ENCODE measurements at places on chromosomes 6 and 20.

DNA sequence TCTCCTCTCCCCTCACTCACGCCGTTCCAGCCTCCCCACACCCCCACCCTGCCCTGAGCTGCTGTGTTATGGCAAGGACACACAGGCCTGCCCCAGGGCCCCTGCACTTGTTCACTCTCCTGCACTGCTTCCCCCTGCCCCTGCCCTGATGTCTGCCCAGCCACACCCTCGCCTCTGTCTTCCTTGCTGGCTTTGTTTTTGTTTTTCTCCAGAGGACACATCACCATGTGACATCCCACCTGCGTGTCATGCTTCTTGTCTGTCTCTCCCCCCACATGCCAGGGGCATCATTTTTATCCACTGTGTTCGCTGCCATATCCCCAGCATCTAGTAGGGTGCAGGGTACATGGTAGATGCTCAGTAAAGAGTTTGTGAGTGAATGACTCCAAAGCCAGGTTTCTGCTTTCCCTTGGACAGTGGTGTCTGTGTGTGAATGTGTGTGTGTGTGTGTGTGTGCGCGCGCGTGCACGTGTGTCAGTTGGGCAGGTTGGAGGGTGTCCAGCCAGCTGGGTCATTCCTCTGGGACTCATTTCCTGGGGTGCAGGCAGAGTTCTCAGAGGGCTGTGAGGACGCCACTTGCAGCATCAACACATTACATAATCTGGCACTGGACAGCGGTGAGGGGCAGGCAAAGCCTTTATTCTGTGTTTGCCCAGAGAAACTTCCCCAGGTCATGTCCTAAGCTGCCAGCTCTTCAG lies 60.6 kb downstream of the STK35 start:
- DNase-seq = no peak

- DNase-seq = no peak
Observed at GRCh38 chr6:32317541-32317940, 54.2 kb downstream of the TSBP1 start.

DNA sequence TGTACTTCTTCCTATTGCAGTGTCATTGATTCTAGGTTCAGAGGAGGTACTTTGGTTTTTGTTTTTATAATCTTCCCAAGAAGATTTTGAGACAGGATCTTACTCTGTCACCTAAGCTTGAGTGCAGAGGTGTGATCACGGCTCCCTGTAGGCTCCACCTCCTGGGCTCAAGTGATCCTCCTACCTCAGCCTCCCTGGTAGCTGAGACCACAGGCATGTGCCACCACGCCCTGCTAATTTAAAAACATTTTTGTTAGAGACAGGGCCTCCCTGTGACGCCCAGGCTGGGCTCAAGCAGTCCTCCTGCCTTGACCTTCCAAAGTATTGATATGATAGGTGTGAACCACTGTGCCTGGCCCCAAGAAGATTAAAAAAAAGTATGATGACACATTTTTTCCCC lies 3.4 kb upstream of the SLC17A5 start:
- DNase-seq = peak; percentile 16

DNA sequence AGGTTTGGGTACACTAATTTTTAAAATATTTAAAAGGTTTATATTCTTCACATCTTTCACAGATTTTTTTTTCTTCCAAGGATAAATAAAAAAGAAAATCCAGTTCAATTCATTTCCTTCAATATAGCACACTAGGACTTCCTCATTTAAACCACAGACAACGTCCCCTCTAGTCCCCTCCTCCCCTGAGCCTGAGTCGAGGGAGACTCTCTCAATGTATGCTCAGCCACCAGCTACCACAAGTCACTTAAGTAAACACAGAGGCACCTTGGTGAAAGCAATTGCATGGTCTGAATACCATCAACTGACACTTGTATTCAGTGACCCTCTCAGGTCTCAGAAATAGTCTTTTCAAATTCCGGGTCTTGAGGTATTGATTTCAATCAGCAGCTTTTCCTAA lies 88.6 kb downstream of the SIM1 start:
- DNase-seq = no peak

GRCh38 chr20:23086931-23087411 lies 847 bp upstream of the CD93 start:
- no peak for DNase-seq

DNA sequence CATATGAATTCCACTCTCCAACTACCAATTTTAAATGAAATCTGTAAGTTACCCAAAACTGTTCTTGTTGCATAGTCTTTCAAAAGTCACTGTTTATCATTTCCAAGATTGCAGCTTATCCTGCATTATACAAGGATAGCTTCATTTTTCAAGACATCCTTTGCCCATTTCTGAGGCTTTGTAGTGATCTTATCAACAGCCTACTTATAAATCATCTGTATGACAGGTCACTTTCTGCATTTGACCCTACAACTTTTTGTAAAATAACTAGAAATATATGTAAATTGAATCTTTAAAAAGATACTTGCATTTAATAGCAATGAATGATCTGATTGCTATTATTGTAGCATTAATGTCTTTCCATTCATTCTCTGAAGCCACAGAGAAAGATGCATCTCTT lies 521.1 kb downstream of the UTRN start:
- DNase-seq = no peak

DNA sequence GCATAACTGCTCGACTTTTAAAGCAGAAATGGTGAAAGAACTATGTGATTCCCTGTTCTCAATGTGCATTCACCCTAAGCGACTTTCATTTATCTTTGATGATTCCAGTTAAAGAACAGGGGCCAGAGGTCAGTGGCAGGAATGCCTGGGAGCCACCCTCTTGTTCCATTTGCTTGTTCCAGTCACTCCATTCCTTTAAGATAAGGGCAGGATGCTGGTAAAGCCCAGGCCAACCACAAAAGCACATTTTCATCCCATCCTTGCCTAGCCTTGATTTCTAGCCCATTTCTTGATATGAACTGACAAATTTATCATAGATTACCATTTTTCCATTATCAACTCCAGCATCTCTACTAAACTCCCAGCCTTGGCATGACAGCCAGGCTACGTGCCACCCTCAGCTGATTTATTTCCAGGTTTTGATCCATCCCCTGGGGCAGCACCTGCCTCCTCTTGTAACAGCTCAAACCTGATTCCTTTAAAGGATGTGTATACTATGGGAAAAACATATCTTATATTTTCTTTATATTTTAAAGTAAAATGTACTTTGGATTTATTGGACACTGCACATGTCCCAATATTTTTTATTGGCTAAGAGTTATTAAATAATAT lies 19.2 kb downstream of the HMGN3 start:
- no peak for DNase-seq

GRCh38 chr6:31586599-31587281 lies 663 bp downstream of the LST1 start:
- no peak for DNase-seq

DNA sequence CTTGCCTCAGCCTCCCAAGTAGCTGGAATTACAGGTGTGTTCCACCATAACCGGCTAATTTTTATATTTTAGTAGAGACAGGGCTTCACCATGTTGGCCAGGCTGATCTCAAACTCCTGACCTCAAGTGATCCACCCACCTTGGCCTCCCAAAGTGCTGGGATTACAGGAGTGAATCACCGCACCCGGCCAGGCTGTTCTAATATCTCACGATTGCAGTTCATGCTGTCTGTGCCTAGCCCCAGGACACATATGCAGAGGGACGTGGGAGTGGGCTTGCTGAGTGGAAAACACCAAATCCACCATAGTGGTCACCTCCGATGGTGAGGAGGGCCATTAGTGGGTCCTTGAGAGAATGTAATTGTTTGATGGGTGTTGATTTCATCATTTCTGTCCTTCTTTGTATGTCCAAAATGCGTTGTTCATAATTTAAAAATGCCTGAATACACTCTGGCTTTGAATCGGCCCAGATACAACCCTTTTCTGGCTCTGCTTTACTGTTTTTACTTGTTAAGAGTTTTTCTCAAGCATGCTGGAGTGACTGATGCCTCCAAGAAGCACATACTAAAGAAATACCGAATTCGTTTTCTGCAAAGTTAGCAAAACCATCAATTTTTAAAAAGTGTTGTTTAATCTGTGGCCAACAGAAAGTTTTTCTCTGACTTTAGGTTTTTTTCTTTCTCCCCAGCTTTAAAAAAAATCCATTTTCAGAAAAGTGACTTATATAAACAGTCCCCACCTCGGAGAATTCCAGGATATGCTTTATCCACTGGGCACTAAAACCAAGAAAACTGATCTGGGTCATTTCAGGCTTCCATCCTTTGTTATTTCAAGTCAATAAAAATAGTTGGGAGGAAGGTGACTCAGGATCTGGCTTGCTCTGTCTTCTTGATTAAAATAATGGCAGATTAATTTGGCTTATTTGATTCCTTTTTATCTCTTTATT lies 18.8 kb upstream of the RALGAPA2 start:
- no peak for DNase-seq

- DNase-seq = peak; percentile 36
Observed at GRCh38 chr20:25310268-25310920, 62.5 kb downstream of the PYGB start.

- no peak for DNase-seq
Observed at GRCh38 chr6:5536644-5537043, 275.3 kb downstream of the FARS2 start.

GRCh38 chr20:8129211-8129976 lies 2.7 kb upstream of the PLCB1 start:
- no peak for DNase-seq

GRCh38 chr20:45415822-45416637 lies at the start of gene PIGT:
PIGT (plus strand) TSS chr20:45416141; CDS start chr20:45416157, 16 bp downstream.
- DNase-seq = peak; percentile 85

- DNase-seq = no peak
Observed at GRCh38 chr6:95693108-95693507, 115.8 kb downstream of the MANEA start.

GRCh38 chr6:165987483-165988301 lies 180.0 kb downstream of the TBXT start:
- DNase-seq = no peak

DNA sequence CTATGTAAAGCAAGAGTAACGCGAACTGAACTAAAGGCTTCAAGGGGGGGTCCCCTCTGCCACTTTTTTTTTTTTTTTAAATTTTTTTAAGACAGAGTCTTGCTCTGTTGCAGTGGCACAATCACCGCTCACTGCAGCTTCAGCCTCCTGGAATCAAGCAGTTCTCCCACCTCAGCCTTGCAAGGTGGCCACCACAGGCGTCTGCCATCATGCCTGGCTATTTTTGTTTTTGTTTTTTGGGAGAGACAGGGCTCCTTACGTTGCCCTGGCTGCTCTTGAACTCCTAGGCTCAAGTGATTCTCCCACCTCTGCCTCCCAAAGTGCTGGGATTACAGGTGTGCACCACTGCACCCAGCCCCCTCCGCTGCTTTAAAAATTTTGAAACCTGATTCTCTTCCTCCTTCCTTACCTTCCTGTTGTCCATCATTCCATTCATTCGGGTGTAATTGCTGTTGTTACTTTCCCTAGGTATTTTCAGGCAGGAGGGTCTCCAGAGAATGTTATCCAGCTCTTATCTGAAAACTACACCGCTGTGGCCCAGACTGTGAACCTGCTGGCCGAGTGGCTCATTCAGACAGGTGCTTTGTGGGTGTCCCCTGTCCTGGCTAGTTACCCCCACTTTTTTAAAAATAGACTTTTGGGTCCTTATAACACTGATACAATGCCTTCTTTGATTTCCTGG lies 5.4 kb downstream of the NELFCD start:
- DNase-seq = no peak

- DNase-seq = no peak
Observed at GRCh38 chr6:18632670-18633410, 245.7 kb downstream of the RNF144B start.

- DNase-seq = no peak
Observed at GRCh38 chr6:39296745-39297640, 17.2 kb downstream of the KCNK17 start.

- no peak for DNase-seq
Observed at GRCh38 chr6:137549106-137549505, 54.9 kb upstream of the OLIG3 start.

DNA sequence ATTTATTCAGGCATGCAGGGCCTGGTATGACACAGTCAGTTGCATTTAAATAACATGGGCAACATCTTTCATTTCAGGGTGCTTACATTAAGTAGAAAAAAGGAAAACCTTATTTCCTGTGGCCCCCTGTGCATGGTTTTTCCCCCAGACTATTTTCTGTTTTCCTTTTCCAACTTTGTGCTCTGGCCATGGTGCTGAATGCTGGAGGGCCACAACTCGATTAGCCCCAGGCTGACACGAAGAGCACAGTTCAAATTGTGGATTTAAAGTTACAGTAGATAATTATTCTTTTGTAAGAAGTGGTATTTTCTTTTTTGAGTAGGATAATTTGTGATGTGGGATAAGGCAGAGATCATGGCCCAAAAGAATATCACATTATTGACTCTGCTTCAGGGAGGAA lies 332.0 kb downstream of the HAO1 start:
- DNase-seq = no peak

- DNase-seq = no peak
Observed at GRCh38 chr6:125766641-125767040, 17.2 kb downstream of the HEY2 start.

- DNase-seq = no peak
Observed at GRCh38 chr20:49460916-49461315, 21.6 kb downstream of the KCNB1 start.

DNA sequence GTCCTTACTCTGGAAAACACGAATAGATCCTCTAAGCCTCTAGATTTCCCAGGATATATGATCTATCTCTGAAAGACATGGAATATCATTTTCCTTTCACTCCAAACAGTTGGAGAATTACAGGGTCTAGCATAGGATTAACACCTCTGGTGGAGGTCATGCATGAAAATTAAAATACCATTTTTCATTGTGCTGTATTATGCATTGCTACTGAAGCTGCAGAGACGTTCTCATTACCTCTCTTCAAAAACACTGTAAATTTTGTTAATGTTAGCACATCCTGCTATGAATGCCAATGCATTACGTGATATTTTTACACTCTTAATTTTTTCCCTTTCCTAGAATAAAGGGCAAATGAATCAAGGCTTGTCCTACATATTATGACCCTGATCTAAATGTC lies 558.6 kb downstream of the TBC1D32 start:
- no peak for DNase-seq

- no peak for DNase-seq
Observed at GRCh38 chr6:115908906-115909559, 151.7 kb downstream of the FRK start.

DNA sequence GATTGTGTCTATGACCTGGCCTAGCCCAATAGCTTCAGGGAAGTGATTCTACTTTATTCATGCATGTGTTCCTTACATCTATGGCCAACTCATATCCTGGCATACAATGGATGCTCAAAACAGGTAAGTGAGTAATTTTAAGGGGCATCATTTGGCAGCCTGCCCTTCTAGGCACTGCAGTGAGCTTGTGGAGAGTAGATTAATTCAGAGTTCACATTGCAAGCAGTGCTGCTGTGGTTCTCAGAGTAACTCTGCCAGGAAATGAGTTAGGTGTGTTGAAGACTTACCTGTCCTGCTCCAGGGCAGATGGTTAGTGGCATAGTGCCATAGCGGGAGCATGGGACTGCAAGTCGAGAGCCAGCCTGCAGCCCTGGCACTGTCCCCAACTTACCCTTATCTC lies 158.0 kb downstream of the SCP2D1 start:
- DNase-seq = no peak

- DNase-seq = peak; percentile 92
Observed at GRCh38 chr6:41941280-41942066, at the start of gene CCND3. CCND3 (minus strand) TSS chr6:41941808; CDS start chr6:41941649, 159 bp downstream.

- no peak for DNase-seq
Observed at GRCh38 chr6:148250975-148251685, 91.5 kb upstream of the SASH1 start.

GRCh38 chr6:10237298-10238038 lies 177.4 kb downstream of the TFAP2A start:
- no peak for DNase-seq
